IPS-NIHi11 (cell line): ENCODE measurements at places on chromosomes 7 and 10.

- no peak for DNase-seq
Measured at GRCh38 chr7:19713676-19714075, 4.8 kb upstream of the POLR1F start.

- no peak for DNase-seq
Measured at GRCh38 chr10:116418389-116418788, 9.3 kb upstream of the PNLIPRP3 start.

GRCh38 chr7:131637859-131638258, 81.4 kb upstream of the PODXL start:
- DNase-seq, result peak; percentile 48

DNA sequence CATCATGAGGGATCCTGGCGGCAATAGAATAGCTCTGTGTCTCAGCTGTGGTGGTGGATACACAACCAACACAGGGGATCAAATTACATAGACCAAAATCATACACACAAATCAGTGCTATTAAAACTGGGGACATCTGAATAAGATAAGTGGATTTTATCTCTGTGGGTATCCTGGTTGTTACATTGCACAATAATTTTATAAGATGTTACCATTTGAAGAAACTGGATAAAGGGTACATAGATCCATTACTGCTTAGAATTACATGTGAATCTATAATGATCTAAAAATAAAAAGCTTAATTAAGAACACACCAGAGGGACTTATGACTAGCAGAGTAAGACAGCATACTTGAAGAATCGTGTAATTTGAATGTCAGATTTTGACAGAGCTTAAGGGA, 8.2 kb upstream of the FAM3C start:
- no peak for DNase-seq
